NCI-H1436 treated with DMSO at 0.1 percent for 48 hours (cell line): ENCODE measurements at places on chromosomes 16 and 17.

DNA sequence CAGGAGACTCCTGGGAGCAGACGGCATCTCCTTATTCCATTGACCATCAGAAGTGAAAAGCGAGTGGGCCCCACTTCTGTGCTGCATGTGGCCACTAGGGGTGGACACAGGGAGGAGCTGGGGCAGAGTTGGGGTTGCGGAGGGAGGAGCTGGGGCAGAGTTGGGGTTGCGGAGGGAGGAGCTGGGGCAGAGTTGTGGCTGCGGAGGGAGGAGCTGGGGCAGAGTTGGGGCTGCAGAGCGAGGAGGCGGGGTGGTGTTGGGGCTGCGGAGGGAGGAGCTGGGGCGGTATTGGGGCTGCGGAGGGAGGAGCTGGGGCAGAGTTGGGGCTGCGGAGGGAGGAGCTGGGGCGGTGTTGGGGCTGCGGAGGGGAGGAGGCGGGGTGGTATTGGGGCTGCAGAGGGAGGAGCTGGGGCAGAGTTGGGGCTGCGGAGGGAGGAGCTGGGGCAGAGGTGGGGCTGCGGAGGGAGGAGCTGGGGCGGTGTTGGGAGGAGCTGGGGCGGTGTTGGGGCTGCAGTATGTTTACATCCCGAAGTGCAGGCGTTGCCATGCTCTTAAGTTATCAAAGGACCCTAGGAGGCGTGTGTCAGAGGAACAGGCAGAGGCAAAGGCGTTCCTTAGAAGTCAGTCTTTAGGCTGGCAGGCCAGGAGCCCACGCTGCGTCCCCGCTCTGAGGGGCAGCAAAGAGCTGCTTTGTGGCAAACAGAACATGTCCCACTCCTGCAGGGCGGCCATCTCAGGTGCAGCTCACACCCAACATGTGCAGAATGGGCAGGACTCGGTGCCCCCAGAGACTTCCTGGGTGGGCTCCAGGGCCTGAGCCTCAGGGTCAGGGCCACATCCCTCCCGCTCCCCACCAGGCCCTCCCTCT lies 76.0 kb downstream of the ZNF778 start:
- DNase-seq: no peak

- DNase-seq: no peak
Measured at GRCh38 chr17:42591411-42591810, 13.9 kb upstream of the PSMC3IP start.

DNA sequence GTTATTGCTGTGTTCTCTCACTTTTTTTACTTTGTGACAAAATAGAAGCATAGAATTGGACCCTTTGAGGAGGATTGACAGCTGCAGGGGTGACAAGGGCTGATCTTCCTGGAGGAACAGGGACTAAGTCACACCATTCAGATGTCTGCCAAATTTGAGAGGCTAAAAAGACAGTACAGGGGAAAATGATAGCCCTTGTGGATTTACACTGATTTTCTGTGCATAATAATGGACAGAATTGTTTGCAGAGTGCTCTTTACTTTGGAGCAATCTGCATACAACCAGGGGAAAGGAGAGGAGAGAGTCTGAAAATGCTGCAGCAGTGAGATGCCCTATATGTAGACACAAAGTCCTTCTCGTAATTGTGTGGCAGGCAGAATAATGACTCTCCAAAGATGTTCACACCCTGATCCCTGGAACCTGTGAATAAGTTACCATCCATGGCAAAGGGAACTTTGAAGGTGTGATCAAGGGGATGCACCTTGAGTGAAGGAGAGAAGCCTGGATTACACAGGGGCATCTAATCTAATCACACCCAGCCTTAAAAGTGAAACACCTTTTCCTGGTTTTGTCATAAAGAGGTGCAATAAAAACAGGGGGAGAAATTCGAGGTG lies 221.4 kb upstream of the CPHXL start:
- no peak for DNase-seq

- DNase-seq: no peak
Measured at GRCh38 chr17:2084766-2085647, 30.1 kb downstream of the HIC1 start.

GRCh38 chr17:64496348-64496785 lies 487 bp downstream of the POLG2 start:
- no peak for DNase-seq
